Neural crest cell (in vitro differentiated cells): ENCODE measurements at places on chromosomes 6 and 20. TPM values are rescaled to one million over a fixed set of nuclear protein-coding genes. Genes with fewer than 3 reads are reported as not detected.

The CST5 gene
- not detected in 2 replicates for total RNA-seq

DNA sequence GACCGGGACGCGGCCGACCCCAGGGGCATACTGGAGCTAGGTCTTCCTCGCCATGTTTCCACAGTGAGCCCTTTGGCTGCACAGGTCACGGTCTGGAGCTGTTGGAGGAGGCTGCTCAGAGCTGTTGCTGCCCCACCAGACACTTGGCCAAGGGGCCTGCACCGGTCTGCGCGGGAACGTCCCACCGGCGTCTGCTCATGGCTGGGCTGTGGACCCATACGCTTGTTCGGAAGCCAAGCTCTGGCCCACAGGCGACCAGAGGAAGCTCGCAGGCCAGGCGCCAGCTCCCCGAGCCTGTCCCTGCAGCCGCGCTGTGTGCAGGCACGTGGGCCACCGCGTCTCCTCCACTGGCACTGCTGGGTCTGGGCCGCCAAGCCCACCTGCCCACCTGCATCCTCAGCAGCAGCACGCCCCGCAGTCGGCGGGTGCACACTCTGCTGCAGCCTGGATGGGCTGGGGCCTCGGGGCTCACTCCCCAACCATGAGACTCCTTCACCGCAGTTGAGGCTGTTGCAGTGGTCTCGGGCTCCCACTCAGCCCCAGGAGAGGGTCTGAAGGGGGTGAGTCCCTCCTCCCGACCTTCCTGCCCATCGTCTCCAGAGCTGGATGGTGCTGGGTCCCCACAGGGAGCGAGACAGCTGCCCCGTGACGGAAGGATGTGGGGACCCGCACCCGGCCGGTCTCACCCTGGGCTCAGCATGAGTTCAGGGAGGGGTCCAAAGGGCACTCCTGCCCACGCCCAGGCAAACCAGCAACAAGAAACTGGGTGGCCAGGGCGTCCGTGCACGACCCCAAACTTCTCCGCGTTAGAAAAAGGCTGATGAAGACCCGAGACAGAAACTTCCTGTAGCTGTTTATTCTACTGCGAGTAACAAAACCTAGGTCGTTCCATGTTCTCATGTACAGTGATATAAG lies 15.5 kb upstream of the TCFL5 start:
- no peak overlapping the region for H3K27ac ChIP-seq
- H3K36me3 ChIP-seq, result peaks cover 6% of the 10 kb centered on the region
- H3K27me3 ChIP-seq, result peaks cover 13% of the 10 kb centered on the region
- H3K4me3 ChIP-seq, result no peak overlapping the region
- no peak for DNase-seq

- H3K36me3 ChIP-seq, result peaks cover 5% of the 10 kb centered on the region
- no peak overlapping the region for H3K27ac ChIP-seq
- peaks cover 9% of the 10 kb centered on the region for H3K4me1 ChIP-seq
- no peak overlapping the region for H3K4me3 ChIP-seq
- no peaks in the 10 kb centered on the region for H3K27me3 ChIP-seq
Observed at GRCh38 chr6:38016824-38017223, 197.3 kb downstream of the ZFAND3 start.

The IYD gene
- total RNA-seq, result not detected in 2 replicates

DNA sequence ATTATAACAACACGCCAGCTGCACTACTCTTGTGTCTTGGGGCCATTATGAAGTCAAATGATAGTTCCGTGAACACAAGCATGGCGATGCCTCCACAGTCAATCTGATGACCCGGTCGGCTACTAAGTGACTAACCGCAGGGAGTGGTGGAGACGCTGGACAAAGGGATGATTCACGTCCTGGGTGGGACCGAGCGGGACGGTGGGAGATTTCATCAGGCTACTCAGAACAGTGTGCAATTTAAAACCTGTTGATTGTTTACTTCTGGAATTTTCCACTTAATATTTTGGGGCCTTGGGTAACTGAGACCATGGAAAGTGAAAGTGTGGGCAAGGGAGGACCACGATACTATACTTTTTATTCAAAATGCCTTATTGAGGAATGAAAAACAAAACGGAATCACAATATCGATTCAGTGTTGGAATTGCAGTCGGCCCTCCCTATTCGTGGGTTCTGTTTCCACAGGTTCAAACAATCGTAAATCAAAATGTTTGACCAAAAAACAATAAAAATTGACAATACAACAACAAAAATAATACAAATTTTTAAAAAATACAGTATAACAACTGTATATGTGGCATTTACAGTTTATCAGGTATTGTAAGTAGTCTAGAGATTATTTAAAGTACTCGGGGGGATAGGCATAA lies 66.5 kb downstream of the MYLK4 start:
- no peak overlapping the region for H3K4me3 ChIP-seq
- no peak for DNase-seq
- H3K4me1 ChIP-seq, result no peaks in the 10 kb centered on the region
- no peaks in the 10 kb centered on the region for H3K27me3 ChIP-seq
- peak overlapping the region; percentile 52 for H3K27ac ChIP-seq
- H3K36me3 ChIP-seq, result peaks cover 5% of the 10 kb centered on the region

The SYCP2L gene
- total RNA-seq, result 5.6 and 9.9 TPM in 2 replicates

- H3K36me3 ChIP-seq, result no peaks in the 10 kb centered on the region
- peaks cover 41% of the 10 kb centered on the region for H3K4me1 ChIP-seq
- DNase-seq, result no peak
- H3K27me3 ChIP-seq, result no peaks in the 10 kb centered on the region
- peak overlapping the region; percentile 91 for H3K4me3 ChIP-seq
Observed at GRCh38 chr6:70669133-70669532, 1.4 kb downstream of the SMAP1 start.

DNA sequence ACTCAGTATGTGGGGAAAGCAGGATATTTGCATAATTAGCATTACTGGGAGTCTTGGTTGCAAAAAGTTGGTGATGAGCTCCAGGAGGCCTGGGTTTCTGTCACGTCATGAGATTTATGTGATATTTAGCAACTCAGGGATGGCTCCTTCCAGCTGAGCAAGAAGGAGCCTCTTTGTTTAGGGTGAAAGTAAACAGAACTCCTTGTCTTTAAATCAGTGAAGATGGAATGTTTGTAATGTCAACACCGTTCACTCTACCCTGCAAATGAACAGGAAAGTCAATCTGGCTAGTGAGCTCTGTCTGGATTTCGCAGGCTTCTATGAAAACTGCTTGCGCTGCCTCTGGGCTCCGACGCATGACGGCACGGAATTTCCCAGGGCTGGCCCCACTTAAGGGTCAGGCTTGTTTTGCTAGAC lies 86.9 kb downstream of the PXDC1 start:
- no peak overlapping the region for H3K27ac ChIP-seq
- no peaks in the 10 kb centered on the region for H3K27me3 ChIP-seq

GRCh38 chr20:3777716-3778629 lies 3.3 kb downstream of the SPEF1 start:
- H3K36me3 ChIP-seq, result no peaks in the 10 kb centered on the region
- H3K4me1 ChIP-seq, result peaks cover 22% of the 10 kb centered on the region
- no peak overlapping the region for H3K27ac ChIP-seq
- peak overlapping the region; percentile 65 for H3K4me3 ChIP-seq
- peaks cover 64% of the 10 kb centered on the region for H3K27me3 ChIP-seq
- DNase-seq, result peak; percentile 37

The ZNF512B gene
- 33.0 and 34.0 TPM in 2 replicates for total RNA-seq

The IRAK1BP1 gene
- 7.8 and 8.4 TPM in 2 replicates for total RNA-seq

The ASIP gene
- not detected in 2 replicates for total RNA-seq

DNA sequence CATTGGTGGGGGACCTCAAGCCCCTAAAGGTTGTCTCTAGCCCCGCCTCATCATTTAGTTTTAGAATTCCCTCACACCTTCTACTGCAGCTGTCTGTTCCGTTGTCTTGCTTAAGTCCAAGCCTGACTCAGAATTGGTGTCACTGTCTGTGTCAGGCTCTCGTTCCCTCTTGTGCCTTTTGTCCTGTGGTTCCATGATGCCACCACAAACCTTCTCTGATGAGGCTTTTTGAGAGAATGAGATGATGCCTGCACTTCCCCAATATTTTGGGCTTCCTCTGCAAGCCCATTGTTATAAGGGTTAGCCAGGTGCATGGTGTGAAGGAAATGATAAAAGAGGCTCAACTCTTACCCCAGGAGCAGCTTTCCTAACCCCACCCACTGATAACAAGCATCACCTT lies 8.1 kb upstream of the AKIRIN2 start:
- no peaks in the 10 kb centered on the region for H3K27me3 ChIP-seq
- DNase-seq, result no peak
- no peak overlapping the region for H3K4me3 ChIP-seq
- H3K36me3 ChIP-seq, result no peaks in the 10 kb centered on the region
- H3K4me1 ChIP-seq, result no peaks in the 10 kb centered on the region
- no peak overlapping the region for H3K27ac ChIP-seq

GRCh38 chr6:69719602-69720193 lies 77.1 kb downstream of the LMBRD1 start:
- H3K27ac ChIP-seq, result no peak overlapping the region
- DNase-seq, result no peak
- no peaks in the 10 kb centered on the region for H3K27me3 ChIP-seq
- H3K4me1 ChIP-seq, result no peaks in the 10 kb centered on the region
- H3K4me3 ChIP-seq, result no peak overlapping the region

The PABPC1L gene
- total RNA-seq, result 75.0 and 78.6 TPM in 2 replicates

GRCh38 chr6:33856655-33857054 lies 52.9 kb upstream of the MLN start:
- H3K27ac ChIP-seq, result no peak overlapping the region
- no peaks in the 10 kb centered on the region for H3K36me3 ChIP-seq
- no peak for DNase-seq
- H3K27me3 ChIP-seq, result peaks cover 6% of the 10 kb centered on the region
- H3K4me1 ChIP-seq, result no peaks in the 10 kb centered on the region
- no peak overlapping the region for H3K4me3 ChIP-seq

DNA sequence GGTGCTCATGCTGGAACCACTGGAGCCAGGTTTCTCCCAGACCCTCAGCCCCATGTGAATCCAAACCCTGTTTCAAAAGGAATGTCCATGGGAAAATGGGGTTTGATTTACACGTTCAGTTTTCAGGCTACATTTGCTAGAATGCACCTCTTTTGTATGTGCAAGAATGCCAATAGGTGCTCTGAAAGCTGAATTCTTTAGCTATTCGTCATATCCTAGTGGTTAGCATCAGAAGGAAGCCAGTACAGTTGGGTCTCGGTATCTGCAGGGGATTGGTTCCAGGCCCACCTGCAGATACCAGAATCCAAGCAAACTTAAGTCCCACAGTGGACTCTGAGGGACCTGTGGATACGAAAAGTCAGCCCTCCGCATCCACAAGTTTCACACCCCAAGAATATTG lies 93.4 kb downstream of the UST start:
- DNase-seq, result no peak
- H3K27me3 ChIP-seq, result no peaks in the 10 kb centered on the region
- no peaks in the 10 kb centered on the region for H3K4me1 ChIP-seq
- no peak overlapping the region for H3K4me3 ChIP-seq
- no peaks in the 10 kb centered on the region for H3K36me3 ChIP-seq
- H3K27ac ChIP-seq, result no peak overlapping the region

DNA sequence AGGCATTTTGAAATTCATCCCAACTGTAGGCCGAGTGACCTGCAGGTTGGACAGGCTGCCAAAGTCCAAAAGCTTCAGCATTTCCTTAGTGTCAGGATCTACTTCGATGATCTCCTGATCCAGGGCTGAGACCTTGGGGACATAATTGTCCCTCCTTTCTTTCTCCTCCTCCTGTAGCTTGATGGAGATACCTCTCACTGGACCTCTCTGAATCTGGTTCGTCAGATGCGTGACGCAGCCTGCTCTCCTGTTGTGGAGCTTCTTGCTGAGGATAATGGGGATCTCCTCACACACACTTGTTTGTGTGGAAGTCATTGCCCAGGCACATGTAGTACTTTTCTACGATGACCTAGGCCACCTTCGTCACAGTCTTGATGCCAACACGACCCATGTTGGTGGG lies 1.5 kb upstream of the MAS1L start:
- no peak overlapping the region for H3K4me3 ChIP-seq
- no peaks in the 10 kb centered on the region for H3K36me3 ChIP-seq
- no peak for DNase-seq
- no peaks in the 10 kb centered on the region for H3K27me3 ChIP-seq

GRCh38 chr6:63926258-63926780 lies 290.7 kb downstream of the PHF3 start:
- peaks cover 18% of the 10 kb centered on the region for H3K4me1 ChIP-seq
- DNase-seq, result no peak
- no peak overlapping the region for H3K4me3 ChIP-seq
- no peaks in the 10 kb centered on the region for H3K36me3 ChIP-seq
- no peak overlapping the region for H3K27ac ChIP-seq
- no peaks in the 10 kb centered on the region for H3K27me3 ChIP-seq

The CALHM4 gene
- not detected in 2 replicates for total RNA-seq

GRCh38 chr6:42503894-42504293 lies 52.2 kb upstream of the TRERF1 start:
- H3K27ac ChIP-seq, result no peak overlapping the region
- H3K4me1 ChIP-seq, result no peaks in the 10 kb centered on the region
- peaks cover 4% of the 10 kb centered on the region for H3K27me3 ChIP-seq
- peaks cover 7% of the 10 kb centered on the region for H3K36me3 ChIP-seq
- DNase-seq, result no peak

The ZNF292 gene
- total RNA-seq, result 55.2 and 58.9 TPM in 2 replicates

The CGA gene
- not detected in 2 replicates for total RNA-seq

GRCh38 chr6:87742106-87742505 lies 40.1 kb upstream of the AKIRIN2 start:
- DNase-seq, result no peak
- peaks cover 4% of the 10 kb centered on the region for H3K4me1 ChIP-seq
- H3K27me3 ChIP-seq, result peaks cover 2% of the 10 kb centered on the region
- no peaks in the 10 kb centered on the region for H3K36me3 ChIP-seq
- H3K27ac ChIP-seq, result no peak overlapping the region
- H3K4me3 ChIP-seq, result no peak overlapping the region

GRCh38 chr6:139540276-139540675 lies 165.8 kb upstream of the CITED2 start:
- H3K27me3 ChIP-seq, result no peaks in the 10 kb centered on the region
- DNase-seq, result no peak
- peaks cover 24% of the 10 kb centered on the region for H3K4me1 ChIP-seq
- no peaks in the 10 kb centered on the region for H3K36me3 ChIP-seq
- no peak overlapping the region for H3K27ac ChIP-seq
- H3K4me3 ChIP-seq, result no peak overlapping the region

DNA sequence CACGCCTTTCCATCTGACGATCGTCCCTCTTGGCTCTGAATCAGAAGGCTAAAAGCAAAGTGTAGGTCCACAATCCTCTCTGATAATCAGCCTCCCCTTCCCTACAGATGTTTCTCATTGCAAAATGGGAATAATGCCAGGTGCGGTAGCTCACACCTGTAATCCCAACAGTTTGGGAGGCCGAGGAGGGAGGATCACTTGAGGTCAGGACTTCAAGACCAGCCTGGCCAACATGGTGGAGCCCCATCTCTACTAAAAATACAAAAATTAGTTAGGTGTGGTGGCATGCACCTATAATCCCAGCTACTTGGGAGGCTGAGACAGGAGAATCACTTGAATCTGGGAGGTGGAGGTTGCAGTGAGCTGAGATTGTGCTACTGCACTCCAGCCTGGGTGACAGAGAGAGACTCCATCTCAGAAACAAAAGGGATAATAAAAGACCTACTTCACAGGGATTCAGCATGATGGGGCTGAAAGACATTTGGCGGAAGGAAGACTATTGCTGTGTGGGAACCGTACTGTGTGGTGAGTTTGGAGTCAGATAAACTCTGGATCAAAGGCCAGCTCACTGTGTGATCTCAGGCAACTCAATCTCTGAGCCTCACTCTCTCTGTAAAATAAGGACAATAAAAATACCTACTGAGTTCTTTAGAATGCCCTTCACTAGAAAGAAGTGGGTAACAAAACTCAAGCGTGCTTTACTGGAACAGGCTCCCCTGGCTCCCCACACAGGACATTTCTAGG lies 15.9 kb upstream of the SLC9A8 start:
- H3K4me1 ChIP-seq, result peaks cover 4% of the 10 kb centered on the region
- no peaks in the 10 kb centered on the region for H3K27me3 ChIP-seq
- no peak for DNase-seq
- no peak overlapping the region for H3K4me3 ChIP-seq

- H3K27me3 ChIP-seq, result no peaks in the 10 kb centered on the region
- DNase-seq, result no peak
- H3K4me1 ChIP-seq, result peaks cover 29% of the 10 kb centered on the region
Observed at GRCh38 chr6:144338951-144339700, 54.0 kb downstream of the UTRN start.

The SLC22A16 gene
- not detected in 2 replicates for total RNA-seq
